T-helper 9 cell (primary cell): ENCODE measurements at places on chromosomes 16 and 17.

DNA sequence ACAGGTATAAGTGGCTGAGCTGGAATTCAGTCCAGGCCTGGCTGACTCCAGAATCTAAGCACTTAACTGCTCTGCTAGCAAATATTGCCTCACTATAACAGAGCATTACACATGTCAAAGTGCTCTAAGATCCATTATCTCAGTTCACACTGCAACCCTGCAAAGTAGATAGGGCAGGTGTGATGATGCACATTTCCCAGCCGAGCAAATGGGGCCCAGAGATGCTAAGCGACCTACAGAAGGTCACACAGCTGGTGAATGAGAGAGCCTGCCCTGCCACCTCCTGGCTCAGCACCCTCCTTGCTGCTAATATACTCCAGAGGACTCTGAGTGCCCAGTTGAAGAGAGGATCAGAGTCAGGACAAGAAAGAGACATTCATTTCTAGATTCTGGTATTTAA lies 73.6 kb upstream of the CCL1 start:
- DNase-seq, result no peak

- DNase-seq, result no peak
These were observed 71.7 kb upstream of the NACA2 start for GRCh38 chr17:61662741-61663140.

DNA sequence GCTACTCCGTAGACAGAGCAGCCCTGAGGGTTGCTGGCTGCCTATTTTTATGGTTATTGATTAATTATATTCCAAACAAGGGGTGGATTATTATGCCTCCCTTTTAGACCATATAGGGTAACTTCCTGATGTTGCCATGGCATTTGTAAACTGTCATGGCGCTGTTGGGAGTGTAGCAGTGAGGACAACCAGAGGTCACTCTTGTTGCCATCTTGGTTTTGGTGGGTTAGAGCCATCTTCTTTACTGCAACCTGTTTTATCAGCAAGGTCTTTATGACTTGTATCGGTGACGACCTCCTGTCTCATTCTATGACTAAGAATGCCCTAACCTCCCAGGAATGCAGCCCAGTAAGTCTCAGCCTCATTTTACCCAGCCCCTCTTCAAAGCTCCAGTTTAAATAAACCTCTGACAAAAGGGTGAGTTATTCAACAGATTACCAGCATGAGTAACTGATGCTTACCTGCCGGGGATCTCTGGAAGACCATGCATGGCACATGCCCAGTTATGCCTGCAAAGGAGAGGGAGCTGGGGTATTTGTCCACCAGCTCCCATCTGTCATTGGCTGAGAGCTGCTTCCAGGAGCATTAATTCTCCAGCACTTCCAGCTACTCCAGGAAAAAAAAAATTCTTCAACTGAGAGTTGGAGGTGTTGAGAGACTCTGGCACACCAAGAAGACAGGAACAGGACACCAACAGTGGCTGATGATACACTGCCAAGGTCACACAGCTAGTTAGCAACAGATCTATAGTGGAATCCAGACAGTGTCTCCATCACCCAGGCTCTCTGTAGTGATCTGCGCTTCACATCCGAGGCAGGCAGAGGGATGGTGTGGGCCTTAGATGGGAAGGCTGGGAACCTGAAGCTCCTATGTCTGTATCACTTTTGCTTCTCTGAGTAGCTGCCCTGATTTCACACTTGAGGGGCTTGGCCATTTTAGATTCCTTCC lies 36.6 kb upstream of the IL21R start:
- no peak for DNase-seq

DNA sequence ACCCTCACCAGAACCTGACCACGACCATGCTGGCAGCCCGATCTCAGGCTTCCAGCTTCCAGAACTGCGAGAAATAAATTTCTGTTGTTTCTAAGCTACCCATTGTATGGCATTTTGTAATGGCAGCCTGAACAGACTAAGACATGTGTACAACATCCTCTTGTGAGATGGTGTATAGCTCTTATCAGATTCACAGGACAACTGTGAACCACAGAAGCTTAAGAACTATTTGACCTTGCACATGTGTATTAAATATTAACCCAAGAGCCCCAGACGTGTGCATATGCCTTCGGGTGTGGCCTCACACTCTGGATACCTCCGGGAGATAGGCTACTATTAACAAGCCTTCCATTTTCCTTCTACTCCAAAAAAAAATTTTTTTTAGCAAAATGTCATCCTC lies 248.9 kb downstream of the SLC39A11 start:
- DNase-seq, result no peak

GRCh38 chr16:67647111-67647651 lies 2.2 kb downstream of the CARMIL2 start:
- DNase-seq, result no peak

DNA sequence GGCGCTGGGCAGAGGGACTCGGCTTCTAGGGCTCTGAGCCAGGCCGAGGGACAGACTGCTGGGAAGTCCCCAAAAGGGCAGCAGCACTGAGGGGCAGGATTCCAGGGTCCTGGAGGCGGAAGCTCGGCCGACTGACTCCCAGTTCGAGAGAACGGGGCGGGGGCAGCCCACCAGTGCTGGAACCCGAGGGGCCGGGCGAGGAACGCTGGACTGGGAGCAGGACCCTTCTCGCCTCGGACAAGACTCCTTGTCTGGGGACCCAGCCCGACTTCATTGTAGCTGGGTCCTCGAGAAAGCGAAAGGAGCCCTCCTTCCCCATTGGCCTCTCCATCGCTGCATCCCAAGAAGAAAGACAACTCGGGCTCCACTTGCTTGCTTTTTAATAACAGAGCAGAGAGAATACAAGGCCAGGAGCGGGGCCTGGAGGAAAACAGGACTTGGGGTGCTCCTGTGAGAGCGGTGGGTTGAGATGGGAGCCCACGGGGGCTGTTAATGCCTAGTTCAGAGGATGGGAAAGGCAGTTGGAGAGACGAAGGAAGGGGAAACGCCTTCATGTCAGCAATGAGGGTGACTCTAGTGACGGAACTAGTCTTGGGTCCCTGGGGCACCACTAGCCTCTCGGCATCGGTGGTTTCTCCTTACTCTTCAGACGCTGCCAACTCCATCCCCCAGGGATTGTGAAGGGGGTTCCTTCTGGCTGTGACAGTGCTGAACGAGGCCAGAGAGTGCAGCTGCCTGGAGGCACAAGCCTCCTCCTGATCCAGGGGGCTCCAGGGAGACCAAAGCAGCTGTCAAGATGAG lies 492 bp upstream of the CAMTA2 start:
- no peak for DNase-seq

DNA sequence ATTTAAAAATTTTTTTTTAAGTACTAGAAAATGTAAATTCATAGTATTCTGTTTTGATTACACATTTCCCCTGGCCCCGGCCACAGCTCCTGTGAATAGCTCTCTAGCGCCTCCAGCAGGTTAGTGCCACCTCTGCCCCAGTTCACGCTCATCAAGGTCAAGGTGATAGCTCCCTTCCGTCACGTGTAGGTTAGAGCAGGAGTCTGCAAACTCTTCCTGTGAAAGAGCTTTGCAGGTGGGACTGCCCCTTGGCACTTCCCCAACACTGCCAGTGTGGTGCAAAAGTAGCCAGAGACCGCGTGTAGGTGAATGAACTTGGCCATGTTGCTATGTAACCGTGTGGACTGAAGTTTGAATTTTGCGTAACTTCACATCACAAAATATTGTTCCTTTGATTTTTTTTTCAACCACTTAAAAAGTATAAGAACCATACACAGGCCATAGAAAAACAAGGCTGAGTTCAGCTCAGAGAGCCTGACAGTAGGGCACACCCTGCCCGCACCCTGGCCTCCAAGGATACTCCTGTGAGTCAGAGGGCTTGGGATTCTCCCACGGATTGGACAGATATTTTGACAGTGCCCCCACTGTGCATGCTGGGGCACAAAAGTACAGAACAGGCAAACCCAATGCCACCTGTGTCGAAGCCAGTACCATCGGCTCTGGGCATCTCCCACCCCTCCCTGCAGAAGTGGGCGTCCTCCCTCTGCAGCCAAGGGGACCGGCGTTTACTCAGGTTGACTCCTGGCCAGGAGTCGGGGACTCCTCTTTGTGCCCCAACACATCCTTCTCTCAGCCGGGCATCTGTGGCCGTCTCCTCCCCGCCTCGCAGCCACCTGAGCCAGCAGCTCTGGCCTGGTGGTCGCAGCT lies 92.0 kb upstream of the CHMP6 start:
- peak; percentile 77 for DNase-seq

- no peak for DNase-seq
These were observed 48.8 kb upstream of the CDH3 start for GRCh38 chr16:68596266-68596665.

- DNase-seq, result no peak
These were observed 31.3 kb downstream of the NLRC5 start for GRCh38 chr16:57020651-57021050.

- peak; percentile 69 for DNase-seq
These were observed 7.7 kb downstream of the IL34 start for GRCh38 chr16:70653809-70654771.

DNA sequence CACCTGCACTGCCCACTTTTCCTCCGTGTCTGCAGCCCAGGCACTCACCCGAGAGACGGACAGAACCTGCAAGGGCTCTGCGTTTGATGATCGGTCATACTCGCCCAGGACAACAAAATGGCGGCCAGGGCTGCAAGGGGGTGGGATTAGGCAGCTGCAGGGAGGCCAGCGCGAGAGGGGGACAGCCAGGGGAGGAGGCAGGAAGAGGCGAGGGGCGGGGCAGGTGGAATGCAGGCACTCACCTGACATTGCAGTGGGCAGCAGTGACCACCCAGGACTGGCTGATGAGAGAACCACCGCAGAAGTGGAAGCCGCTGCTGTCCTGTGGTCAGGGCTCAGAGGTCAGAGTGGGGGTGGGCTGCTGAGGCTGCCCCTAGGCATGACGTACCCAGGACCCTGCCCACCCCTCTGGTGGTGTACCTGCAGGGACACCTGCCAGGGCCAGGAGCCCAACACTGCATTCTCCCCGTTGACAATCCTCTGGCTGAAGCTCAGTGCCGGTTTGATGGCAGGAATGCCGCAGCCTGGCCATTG lies 917 bp downstream of the CTRL start:
- DNase-seq, result no peak

GRCh38 chr17:46118964-46119363 lies 74.3 kb downstream of the KANSL1 start:
- DNase-seq, result no peak

DNA sequence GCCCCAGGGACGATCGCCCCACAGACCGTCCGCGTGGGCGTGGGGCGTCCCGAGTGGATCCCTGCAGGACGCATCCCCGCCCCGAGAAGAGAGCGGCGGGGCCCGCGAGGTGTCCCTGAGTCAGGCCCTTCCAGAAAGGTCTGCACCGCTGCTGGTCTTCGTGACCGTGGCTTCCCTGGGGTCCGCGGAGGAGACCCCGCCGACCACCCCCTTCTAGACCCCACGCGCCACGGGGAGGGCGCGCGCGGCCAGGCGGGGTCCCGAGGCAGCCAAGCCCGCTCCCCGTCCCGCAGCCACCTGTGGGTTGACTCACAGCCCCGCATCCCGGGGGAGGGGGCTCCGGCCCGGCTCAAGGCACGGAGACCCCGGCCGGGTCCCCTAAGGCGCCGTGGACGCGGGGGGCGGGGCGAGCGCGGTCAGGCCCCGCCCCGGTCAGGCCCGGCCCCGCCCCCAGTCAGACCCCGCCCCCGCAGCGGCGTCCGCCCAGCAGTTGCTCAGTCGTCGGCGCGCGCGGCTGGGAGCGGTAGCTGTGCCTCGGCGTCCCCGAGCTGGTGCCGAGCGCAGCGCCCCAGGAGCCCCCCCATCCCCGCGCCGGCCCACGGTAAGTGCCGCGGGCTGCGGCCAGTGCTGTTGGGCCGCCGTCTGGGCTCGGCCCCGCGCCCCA lies at the start of gene BAIAP3:
Gene BAIAP3, plus strand, starts transcription at position 497 of the 664 bp plus-strand sequence. CDS start 4,905 bp downstream, outside the sequence.
- peak; percentile 58 for DNase-seq
